ENCODE measurements at places on chromosomes 1 and 21.

GRCh38 chr1:220458936-220459335, 69.0 kb upstream of the MARK1 start:
- no peak for DNase-seq

DNA sequence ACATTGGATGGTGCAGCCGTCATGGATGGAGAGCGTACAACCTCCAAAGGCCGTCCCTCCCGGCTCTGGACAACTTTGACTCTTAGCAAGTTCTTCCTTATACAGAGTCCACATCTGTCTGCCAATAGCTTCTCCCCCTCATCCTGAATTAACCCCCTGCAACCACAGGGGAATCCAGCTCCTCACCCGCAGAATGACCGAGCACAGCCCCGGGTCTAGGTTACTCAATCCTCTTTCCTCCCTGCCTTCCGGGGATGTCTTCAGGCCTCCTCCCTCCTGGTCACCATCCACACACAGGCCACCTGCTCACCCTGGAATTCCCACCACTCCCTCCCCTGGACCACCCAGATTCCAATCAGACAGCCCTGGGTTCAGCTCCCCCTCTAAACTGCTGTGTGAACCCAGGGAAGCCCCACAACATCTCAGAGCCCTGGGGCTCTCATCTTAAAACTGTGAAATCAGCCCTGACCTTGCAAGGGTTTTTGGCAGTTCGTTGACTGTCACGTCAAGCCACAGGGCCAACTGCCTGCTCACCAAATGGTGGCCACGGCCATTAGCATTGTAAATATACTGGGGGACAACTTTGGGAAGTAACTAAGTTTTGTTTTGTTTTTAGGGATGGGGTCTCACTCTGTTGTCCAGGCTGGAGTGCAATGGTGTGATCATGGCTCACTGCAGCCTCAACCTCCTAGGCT, 54.2 kb downstream of the HSPG2 start:
- no peak for DNase-seq

DNA sequence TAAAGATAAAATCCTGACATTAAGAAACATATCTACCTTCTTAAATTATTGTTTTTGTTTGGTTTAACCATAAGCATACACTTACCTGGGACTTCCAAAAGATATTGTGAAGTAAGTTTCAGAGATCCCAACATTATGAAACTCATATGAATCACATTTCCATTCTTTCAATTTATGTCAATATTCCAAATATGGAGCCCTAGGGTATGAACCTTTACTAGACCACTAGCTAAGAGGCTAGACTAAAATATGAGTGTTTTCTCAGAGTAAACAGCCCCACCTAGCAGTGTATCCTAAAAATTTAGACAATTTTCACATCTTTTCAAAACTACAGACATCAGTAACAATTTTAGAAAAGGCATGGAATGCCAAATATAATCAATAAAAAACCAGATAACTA, 24.4 kb downstream of the SCAF4 start:
- DNase-seq, result no peak

GRCh38 chr1:6489799-6490180, 1.7 kb downstream of the PLEKHG5 start:
- peak; percentile 61 for DNase-seq

DNA sequence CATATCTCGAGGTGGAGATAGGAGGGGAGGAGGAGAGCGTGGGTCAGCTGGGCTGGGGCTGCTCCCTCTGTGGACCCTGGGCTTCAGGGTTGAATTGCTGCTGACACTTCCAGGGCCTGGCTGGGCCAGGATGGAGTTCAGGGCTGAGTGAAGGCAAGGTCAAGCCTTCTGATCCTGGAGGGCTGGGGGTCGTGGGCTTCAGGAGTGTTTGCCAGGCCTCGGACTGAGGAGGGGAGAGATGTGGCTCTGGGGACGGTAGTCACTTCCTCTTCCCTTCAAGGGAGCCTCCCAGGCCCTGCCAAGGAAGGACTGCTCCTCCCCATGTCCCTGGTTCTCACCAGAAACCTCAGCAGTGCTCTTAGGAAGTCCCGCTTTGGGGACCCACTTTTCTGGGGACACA, 12.1 kb upstream of the FAM131C start:
- no peak for DNase-seq

DNA sequence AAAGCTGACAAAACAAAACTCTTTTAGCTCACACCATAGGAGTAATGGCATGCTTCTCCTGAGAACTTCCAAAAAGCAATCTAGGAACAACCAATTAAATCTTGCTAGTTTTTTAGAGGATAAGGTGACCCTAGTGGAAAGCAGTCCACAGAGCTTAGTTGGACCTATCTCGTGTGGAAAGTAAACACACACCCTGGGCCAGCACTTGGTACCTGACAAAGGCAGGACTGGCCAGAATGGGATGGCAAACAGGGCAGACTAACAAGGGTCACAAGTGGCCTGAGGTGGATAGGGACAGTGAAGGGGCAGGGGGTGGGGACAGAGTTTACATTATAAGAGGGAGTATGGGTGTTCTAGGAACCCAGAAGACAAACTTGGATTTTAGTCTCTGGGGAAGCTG, 22.0 kb downstream of the FMO4 start:
- no peak for DNase-seq

DNA sequence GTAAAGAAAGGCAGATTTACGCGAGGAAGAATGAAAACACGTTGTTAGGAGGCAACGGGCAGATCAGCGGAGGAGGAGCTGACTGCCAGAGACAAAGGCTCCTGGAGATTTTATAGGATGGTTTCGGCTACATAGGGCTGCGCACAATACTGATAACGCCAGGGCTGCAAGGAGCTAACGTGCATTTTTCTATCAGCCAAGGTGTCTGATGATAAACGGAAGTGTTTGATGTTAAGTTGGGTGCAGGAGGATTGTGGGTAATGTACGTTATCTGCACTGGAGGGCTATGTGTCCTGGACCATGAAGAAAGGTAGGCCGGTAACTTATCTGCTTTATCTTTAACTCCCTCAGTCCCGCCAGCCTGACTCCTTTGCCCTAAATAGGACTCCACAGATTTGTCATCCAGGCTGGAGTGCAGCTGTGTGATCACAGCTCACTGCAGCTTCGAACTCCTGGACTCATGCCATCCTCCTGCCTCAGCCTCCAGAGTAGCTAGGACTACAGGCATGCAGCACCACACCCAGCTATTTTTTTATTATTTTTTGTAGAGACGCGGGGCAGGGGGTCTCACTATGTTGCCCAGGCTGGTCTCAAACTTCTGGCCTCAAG, 29.6 kb downstream of the SETD4 start:
- no peak for DNase-seq

- no peak for DNase-seq
These were observed 93.0 kb upstream of the TTC34 start for GRCh38 chr1:2894381-2895041.
